ENCODE measurements at places on chromosomes 6 and 20. TPM values are rescaled to one million over a fixed set of nuclear protein-coding genes. Genes with fewer than 3 reads are reported as not detected.

ZNF334 gene
- 2.0 TPM for total RNA-seq

SNAP25 gene
- 3.7 TPM for total RNA-seq

C6orf132 gene
- total RNA-seq = 0.71 TPM

KIF6 gene
- under 0.01 TPM for total RNA-seq

MEP1A gene
- not detected for total RNA-seq

CPXM1 gene
- total RNA-seq = 0.71 TPM

KCNK5 gene
- total RNA-seq = not detected

CCN6 gene
- total RNA-seq = not detected

VWA7 gene
- total RNA-seq = 0.28 TPM

ANGPT4 gene
- total RNA-seq = not detected

NT5E gene
- total RNA-seq = 363 TPM

Measured in smooth muscle cell of bladder (primary cell).